Fibroblast of skin of back (primary cell): ENCODE measurements at places on chromosomes 5 and 9.

- DNase-seq = no peak
These were observed 341.0 kb downstream of the KCTD16 start for GRCh38 chr5:144511580-144512072.

- peak; percentile 13 for DNase-seq
These were observed 37.3 kb upstream of the FBP1 start for GRCh38 chr9:94676446-94677131.

- DNase-seq = no peak
These were observed 369.9 kb upstream of the PTGER4 start for GRCh38 chr5:40309851-40310250.

DNA sequence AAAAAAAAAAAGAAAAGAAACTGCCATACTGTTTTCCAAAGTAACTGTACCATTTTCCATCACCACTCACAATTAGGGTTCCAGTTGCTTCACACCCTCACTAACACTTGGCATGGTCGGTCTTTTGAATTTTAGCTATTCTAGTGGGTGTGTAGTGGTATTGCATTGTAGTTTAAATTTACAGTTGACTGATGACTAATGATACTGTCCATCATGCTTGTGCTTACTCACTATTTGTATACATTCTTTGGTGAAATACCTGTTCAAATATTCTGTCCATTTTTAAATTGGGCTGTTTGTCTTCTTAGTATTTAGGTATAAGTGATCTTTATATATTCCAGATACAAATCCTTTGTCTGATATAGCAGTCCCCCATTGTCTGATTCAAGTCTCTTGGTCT, 36.2 kb upstream of the ZNF169 start:
- DNase-seq = no peak

GRCh38 chr9:95815961-95816360, 59.5 kb upstream of the ERCC6L2 start:
- DNase-seq = no peak

DNA sequence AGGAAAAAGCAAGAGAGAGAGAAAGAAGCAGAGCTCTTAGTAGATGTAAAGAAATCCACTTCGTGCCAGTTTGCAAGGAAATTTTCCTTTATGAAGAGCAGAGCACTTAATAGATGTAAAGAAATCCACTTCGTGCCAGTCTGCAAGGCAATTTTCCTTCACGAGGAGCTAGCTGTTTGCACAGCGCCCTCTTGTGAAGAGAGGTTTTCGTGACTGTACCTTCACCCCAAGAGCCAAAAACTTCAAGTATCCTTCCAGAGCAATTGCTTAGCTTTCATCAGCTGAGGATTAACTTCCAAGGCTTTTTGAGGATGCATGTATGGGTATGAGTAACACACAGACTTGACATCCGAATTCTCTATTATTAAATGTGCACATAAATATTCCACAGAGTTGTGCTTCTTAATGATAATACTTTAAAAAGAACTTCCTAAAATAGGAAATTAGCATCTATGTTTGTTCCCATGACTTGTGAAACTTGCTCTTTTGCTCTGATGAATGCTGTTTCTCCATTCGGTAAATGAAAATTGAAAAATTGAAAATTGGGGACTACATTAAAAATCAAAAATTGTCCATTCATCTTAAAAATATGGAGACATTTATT, 525.6 kb downstream of the PDE4D start:
- DNase-seq = peak; percentile 65

- DNase-seq = no peak
These were observed 91.0 kb downstream of the HSPA4 start for GRCh38 chr5:133142782-133143181.

DNA sequence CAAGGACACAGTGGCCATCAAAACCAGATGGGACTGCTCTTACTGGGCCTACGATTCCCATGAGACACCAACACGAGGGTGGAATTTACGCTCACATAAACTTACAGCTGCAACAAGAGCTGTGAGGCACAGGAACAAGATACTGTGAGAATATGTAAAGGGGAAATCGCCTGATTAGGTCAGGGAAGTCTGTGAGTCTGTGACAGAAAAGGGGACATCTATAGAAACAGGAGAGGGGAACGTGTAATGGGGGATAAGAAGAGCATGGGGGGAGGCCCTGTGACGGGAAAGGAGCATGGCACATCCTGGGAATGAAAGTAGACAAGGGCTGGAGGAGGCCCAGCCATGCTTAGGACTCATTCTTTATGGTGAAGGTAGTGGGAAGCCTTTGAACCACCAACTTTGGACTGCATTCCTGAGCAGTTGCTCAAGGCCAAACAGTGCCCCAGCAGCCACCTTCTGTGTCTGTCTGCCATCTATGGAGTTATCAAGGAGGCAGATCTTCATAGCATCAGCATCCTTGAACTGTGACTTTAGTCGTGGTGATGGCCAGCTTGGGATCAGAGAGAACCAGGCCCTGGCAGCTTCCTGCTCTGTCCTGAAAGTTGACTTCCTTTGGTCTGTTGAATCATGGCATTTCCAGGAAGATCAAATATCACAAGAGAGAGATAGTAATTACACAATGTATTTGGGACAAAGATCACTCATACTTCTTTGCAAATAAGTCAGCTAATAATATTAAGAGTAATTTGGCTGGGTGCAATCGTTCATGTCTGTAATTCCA, 87.9 kb upstream of the FAM169A start:
- DNase-seq = peak; percentile 83

DNA sequence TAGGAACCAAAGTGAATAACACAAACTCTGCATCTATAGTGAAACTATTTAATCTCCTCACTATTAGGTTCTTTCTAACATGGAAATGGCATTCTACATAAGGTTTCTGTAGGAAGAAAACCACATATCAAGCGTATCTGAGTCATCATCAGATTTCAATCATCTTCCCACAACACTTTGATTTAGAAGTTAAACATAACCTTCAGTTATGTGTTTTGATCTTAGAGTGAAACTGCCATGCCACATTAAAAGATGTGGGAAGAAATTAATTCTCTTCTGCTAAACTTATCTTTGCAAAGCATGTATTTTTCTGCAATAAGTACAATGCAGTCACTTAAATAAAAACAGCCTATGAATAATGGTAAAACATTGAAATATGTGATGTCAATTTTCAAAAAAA, 55.0 kb downstream of the MEF2C start:
- DNase-seq = peak; percentile 36

- DNase-seq = peak; percentile 12
These were observed 401.2 kb downstream of the KIAA0825 start for GRCh38 chr5:94217216-94217615.

DNA sequence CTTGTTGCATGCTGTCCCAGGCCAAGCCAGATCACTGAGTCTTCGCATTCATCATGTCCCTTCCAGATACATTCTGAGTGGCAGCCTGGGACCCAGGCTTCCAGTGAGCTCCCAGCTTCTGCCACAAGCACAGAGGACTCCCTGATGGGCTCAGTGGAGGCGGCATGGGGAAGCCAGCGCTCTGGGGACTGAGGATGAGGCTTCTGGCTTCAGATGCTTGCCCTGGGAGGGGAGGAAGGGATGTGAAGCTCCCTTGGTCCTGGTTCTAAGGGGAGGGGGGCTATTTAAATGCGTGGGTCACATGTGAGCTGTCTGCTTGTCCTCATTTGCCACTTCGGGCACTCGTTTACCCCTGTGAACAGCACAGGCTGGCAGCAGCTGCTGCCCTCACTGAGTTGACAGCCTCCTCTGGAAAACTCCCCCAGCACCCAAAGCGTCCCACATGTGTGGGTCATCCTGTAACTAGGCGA, 174.0 kb downstream of the NR3C1 start:
- no peak for DNase-seq

DNA sequence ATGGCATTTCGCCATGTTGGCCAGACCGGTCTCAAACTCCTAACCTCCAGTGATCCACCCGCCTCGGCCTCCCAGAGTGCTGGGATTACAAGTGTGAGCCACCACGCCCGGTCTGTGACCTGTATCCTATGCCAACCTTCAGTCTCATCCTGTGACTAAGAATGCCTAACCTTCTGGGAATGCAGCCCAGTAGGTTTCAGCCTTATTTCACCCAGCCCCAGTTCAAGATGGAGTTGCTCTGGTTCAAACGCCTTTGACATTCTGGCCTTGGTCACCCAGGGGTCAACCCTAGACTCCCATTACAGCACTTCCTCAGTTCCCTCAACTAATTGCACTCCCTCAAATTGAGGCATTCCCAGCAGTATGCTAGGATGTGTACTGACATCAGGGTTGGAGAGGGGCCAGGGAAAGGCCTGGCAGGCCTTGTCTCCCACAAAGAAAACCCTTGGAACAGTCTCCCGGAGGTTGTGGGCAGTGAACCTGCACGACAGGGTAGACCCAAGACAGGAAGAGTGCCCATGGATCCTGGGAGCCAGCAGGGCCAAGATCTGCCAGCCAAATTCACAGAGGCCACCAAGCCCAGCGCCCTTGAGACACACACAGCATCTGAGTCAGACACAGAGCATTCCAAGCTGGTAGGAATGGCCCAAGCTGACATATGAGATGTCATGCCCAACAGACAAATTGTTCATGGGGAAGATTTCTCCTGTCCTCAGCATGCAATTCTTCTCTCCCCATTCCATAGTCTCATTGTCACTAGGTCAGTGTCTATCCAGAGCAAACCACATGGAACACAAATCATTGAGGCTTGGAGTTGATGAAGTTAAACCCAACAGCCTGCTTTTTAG, 24.9 kb upstream of the SMU1 start:
- peak; percentile 92 for DNase-seq

DNA sequence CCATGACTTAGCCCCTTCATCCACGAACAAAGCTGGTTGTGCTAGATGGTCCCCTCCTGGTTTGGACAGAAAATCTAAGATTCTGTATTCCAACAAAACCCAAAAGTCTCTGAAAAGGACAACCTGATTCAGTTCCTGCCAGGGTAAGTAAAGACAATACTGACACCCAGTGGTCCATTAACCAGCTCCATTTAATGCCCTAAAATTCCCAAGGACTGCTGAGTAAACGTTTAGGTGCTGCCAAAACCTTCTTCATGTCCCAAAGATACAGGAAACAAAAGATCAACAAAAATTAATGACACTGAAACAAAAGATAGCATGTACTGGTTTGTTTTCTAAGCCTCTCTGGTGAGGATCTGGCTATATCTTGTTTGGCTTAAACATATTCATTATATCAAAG, 25.3 kb upstream of the PPP1R2B start:
- peak; percentile 61 for DNase-seq

DNA sequence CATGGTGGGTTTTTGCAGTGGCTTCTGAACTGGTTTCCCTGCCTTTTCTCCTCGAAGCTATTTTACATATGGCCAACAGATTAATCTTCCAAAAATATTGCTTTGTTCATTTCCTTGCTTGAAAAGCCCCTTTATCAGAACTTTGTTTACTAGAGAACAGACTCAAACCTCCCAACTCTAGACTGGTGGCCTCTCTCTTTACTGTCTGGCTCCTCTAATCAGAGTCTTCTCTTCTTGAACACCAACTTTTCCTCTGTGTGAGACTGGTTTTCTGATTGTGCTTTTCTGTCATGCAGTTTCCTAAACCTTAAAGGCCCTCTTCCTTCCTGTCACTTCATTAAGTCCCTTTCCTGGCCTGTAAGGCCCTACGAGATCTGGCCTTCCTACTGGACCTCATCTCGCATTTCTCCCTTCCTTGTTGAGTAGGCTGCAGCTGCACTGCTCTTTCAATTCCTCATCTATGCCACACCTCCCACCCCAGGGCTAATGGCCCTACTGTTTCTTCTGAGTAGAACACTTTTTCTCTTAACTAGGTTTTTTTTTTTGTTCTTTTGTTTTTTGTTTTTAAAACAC, 5.7 kb downstream of the C9orf43 start:
- no peak for DNase-seq

GRCh38 chr5:79237740-79238560, 2.0 kb downstream of the JMY start:
- DNase-seq = no peak

DNA sequence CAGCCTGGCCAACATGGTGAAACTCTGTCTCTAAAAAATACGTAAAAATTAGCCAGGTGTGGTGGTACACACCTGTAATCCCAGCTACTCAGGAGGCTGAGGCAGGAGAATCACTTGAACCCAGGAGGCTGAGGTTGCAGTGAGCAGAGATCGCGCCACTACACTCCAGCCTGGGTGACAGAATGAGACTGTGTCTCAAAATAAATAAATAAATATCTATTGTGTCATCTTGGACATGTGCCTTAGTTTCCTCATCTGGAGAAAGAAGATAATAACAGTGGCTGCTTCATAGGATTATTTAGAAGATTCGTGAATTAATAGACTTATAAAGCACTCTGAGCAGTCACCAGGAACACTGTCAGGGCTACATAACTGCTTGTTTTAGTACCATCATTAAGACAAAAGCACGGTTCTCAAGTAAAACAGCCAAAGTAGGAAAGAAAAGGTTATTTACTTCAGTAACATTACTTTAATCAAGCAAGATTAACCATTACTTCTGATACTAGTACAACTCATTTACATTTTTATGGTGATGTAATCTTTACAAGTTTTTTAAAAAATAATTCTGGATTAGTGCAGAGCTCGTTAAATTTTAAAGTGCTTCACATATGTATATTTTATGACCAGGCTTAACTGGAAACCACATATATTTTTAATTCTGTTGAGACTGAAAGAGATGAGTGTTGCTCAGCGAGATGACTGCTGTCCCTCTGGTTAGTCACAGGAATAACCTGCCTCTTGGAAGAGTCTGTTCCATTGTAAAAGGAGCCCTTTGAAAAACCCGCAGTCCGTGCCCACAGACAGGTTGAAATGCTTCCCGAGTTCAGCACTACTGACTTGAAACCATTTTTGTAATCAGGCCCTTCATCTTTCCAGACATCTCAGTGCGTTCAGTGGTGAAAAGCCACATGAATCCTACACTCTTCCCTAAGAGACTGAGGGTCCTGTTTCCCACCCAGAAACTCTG, 36.7 kb downstream of the ANKH start:
- DNase-seq = no peak

GRCh38 chr5:74918232-74918669, 52.1 kb upstream of the FAM169A start:
- no peak for DNase-seq

DNA sequence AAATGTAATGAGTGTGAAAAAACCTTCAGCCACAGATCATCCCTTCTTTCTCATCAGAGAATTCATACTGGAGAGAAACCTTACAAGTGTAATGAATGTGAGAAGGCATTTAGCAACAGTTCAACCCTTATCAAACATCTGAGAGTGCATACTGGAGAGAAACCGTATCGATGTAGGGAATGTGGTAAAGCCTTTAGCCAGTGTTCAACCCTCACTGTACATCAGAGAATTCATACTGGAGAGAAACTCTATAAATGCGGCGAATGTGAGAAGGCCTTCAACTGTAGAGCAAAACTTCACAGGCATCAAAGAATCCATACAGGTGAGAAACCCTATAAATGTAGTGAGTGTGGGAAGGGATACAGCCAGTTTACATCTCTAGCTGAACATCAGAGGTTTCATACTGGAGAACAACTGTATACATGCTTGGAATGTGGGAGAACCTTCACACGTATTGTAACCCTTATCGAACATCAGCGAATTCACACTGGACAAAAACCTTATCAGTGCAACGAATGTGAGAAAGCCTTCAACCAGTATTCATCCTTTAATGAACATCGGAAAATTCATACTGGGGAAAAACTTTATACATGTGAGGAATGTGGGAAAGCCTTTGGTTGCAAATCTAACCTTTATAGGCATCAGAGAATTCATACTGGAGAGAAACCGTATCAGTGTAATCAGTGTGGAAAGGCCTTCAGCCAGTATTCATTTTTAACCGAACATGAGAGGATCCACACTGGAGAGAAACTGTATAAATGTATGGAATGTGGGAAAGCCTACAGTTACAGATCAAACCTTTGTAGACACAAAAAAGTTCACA, 19.2 kb downstream of the ZNF354C start:
- DNase-seq = no peak

GRCh38 chr9:36818242-36818938, 215.7 kb downstream of the PAX5 start:
- DNase-seq = no peak

- no peak for DNase-seq
These were observed 475 bp downstream of the WDR5 start for GRCh38 chr9:134136118-134136995.

- no peak for DNase-seq
These were observed 420.8 kb upstream of the ACTBL2 start for GRCh38 chr5:57903458-57903857.
